ENCODE measurements at places on chromosomes 7 and 10. TPM values are rescaled to one million over a fixed set of nuclear protein-coding genes. Genes with fewer than 3 reads are reported as not detected.

The INTS1 gene
- 39.4 TPM for total RNA-seq

The SEM1 gene
- total RNA-seq: 85.8 TPM

The ZPBP gene
- not detected for total RNA-seq

The ARHGAP12 gene
- 50.3 TPM for total RNA-seq

The CASP7 gene
- 11.1 TPM for total RNA-seq

The SEMA3C gene
- total RNA-seq: 37.4 TPM

The MUC3A gene
- total RNA-seq: 3.6 TPM

The FBXL13 gene
- total RNA-seq: 2.2 TPM

The NPY4R2 gene
- 1.4 TPM for total RNA-seq

The ASNS gene
- 14.3 TPM for total RNA-seq

The C10orf62 gene
- 0.31 TPM for total RNA-seq

The KIAA1549 gene
- total RNA-seq: 12.5 TPM

The VPS37D gene
- total RNA-seq: 22.7 TPM

The SPDYE1 gene
- total RNA-seq: 0.31 TPM

The TLX1 gene
- total RNA-seq: not detected

The POM121 gene
- total RNA-seq: 17.2 TPM

The FKBP6 gene
- total RNA-seq: 0.89 TPM

The MMP21 gene
- not detected for total RNA-seq

The FOXI2 gene
- 1.0 TPM for total RNA-seq

The RARRES2 gene
- total RNA-seq: 18.9 TPM

The TUBB8 gene
- 0.56 TPM for total RNA-seq

The MARCHF5 gene
- 18.2 TPM for total RNA-seq

The VSTM2A gene
- not detected for total RNA-seq

The PPP1R3C gene
- total RNA-seq: 19.8 TPM

The NEURL1 gene
- 7.0 TPM for total RNA-seq

The RELN gene
- total RNA-seq: 35.2 TPM

The ECHDC3 gene
- not detected for total RNA-seq

The IGFBP1 gene
- total RNA-seq: not detected

The CLEC5A gene
- 0.68 TPM for total RNA-seq

The SEC23IP gene
- 24.2 TPM for total RNA-seq

The SKIDA1 gene
- total RNA-seq: 12.4 TPM

The LLCFC1 gene
- 0.67 TPM for total RNA-seq

The MRLN gene
- not detected for total RNA-seq

The MLXIPL gene
- 0.76 TPM for total RNA-seq

The CXCL12 gene
- total RNA-seq: 24.0 TPM

The C1GALT1 gene
- total RNA-seq: 29.2 TPM

The CYP26A1 gene
- total RNA-seq: 9.3 TPM

The ADAMTS14 gene
- total RNA-seq: 0.86 TPM

The UTF1 gene
- not detected for total RNA-seq

The VCL gene
- total RNA-seq: 28.3 TPM

The OPN1SW gene
- total RNA-seq: 0.49 TPM

The CD36 gene
- 1.3 TPM for total RNA-seq

The ACTL6B gene
- total RNA-seq: not detected

The TMEM229A gene
- 0.76 TPM for total RNA-seq
